Trophoblast cell (in vitro differentiated cells and primary cell): ENCODE measurements at places on chromosomes 3 and 15.

GRCh38 chr3:186425788-186426730 lies 64.0 kb upstream of the DGKG start:
- DNase-seq = no peak

DNA sequence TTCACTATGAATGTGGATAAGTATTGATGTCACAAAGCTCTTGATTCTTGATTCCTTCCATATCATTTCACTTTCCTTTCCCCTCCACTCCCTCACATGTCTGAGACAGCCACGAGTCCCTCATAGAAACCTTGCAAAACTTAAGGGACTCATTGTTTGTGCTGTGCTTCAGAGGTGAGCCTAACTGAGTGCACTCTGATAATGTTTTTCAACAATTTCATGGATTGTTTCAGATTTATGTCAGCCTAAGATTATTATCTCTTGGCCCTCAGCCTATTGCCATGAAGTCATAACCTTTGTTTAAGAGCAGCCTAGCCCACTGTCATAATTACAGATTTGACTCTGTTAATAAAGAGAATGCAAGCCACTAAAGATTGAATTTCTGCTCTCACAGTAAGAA lies 363.6 kb downstream of the MECOM start:
- DNase-seq = peak; percentile 9

- no peak for DNase-seq
Measured at GRCh38 chr15:95277266-95277665, 1045.9 kb downstream of the MCTP2 start.

DNA sequence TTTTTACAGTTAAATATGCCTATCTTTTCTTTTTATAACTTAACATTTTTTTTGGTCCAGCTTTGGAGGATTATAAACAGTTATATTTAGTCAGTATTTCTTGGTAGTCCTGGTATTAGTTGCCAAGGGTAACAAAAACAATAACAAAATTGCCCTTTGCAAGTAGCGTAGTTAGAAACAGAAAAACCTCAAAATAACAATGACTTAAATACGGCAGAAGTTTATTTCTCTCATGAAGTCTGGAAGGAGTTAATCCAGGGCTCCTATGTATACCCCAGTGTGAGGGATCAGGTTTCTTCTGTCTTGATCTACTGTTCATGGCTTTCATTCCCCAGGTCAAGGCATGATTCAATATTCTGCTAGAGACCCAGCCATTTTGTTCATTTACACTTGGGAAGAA lies 14.1 kb upstream of the MYH15 start:
- peak; percentile 9 for DNase-seq

DNA sequence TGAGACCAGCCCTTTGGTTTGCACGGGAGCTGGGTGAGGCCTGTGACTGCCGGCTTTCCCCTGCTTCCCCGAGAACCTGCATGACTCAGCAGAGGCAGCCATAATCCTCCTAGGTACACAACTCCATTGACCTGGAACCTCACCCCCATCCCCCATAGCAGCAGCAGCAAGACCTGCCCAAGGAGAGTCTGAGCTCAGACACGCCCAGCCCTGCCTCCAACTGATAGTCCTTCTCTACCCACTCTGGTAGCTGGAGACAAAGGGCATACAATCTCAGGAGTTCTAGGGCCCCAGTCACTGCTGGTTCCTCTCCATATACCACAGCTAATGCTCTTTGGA lies 141.0 kb upstream of the ARHGEF26 start:
- DNase-seq = no peak

DNA sequence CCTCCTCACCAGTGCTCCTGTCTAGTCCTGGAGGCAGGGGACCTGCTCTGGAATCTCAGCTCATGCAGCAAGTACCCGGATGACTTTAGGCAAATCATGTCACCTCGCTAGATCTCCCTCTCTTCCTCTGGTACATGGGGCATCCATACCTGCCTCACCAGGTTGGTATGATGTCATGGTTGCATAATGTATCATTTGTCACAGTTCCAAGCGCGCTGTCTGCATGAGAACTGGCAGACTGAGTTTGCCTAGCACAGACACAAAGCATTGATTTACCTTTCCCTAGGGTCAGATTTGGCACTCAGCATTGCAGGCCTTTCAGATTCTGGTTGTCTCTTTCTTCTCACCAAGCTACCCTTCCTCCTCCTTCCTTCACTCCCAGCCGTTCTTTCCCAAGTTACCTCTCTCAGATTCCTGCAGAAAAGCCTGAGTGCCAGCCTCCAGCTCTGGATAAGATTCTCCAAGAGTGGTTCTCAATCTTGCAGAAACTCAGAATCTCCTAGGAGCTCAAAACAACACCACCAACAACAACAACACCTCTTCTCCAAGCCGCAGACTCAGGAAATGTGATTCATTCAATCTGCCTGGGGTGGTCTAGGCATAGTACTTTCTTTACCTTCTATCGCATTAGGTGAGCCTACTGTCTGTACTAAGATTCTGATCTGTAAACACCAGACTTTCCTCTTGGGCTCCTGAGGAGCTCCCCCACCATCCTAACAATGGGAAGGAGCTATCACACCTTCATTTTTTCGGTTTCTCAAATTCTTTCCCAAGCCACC lies 29.5 kb downstream of the FAM43A start:
- peak; percentile 96 for DNase-seq

DNA sequence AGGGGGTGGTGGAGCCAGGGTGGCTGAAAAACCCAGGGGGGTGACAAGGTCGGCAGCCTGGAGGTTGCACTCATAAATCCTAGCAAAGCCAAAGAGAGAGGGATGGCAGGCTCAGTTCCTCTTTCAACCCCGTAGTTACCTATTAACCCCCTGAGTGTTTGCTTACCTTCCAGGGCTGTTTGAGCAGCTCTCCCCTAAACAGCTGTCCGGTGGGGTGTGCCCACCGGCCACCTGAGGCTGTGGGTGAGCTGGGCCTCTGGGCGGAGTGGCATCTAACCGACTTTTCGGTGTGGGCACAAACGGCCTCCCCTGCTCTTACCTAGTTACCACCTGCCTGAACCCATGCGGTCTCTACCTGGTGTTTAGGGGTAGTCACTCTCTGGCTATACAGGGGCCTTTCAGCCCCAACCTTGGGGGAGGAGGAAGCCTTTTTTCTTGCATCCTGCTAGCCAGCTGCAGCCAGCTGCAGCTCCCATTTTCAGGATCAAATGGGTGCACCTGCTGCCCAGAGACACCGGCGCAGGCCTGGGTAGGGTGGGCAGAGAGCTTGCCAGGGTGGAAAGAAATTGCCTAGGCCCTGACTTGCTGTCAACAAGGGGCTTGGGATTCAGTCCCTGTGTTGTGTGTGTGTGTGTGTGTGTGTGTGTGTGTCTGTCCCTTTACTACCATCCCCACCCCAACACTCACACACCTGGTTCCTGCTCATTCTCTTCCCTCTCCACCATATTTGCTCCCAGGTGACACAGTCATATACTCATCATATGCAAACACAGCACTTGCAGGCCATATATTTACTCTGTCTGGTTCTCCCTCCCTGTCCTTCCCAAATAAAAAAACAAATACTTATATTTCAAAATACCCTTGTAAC lies 3.7 kb downstream of the DLL4 start:
- DNase-seq = no peak

DNA sequence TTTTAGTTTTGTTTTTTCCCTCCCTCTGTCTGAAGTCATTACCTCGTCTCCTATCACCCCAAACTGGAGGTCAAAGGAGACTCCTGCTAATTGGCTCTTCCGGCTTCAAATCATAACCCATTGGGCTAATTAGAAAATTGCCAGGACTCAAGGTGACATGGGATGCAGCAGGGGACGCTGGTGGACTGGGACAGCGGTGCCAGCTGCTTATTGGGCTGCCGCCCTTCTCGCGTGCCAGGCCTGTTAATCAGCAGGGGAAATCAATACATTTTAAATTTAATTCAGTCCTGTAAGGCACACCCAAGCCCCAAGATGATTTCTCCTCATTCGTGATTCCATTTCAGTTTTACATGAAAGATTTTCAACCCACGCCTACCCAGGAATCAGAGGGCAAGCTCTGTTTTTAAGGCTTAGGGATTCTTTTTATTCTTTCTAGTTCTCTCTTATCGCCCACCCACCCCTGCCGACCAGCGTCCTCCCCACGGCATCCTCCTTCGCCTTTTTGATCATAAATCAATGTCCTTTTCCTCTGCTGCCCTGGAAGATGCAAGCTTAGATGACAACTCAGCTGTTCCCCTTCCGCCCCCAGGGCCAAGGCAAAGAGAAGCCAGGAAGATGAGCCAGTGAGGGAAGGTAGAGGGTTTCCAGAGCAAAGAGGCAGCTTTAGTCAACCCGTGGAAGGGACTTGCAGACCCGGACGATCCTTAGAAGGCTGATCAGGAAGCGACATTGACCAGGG lies 329.6 kb downstream of the UACA start:
- no peak for DNase-seq
